Colonic mucosa (tissue), 4 donors: ENCODE measurements at places on chromosomes 16 and 17.

DNA sequence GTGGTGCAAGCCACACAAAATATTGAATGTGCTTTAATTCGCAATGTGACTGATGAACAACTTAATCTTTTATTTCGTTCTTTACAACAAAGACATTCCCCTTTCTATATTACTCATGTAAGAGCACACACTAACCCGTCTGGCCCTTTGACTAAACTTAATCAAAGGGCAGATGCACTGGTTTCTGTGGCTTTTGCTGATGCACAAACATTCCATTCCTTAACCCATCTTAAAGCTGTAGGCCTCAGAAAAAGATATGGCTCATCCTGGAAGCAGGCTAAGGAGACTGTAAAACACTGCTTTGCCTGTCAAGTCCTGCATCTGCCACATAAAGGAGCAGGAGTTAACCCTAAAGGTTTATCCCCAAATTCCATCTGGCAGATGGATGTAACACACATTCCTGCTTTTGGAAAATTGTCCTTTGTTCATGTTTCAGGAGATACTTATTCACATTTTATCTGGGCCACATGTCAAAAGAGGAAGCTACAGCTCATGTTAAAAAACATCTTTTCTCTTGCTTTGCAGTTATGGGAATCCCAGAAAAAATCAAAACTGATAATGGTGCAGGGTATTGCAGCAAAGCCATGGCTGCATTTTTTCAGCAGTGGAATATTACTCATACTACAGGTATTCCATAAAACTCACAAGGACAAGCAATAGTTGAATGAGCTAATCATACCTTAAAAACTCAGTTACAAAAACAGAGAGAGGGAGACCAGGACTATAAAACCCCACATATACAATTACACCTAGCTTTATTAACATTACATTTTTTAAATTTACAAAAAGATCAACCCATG, 137.2 kb downstream of the AHSP start:
- no peak for DNase-seq
- no peaks in the 10 kb centered on the region for H3K27me3 ChIP-seq
- H3K27ac ChIP-seq: no peak overlapping the region
- no peaks in the 10 kb centered on the region for H3K36me3 ChIP-seq

- H3K27me3 ChIP-seq: no peaks in the 10 kb centered on the region
- peak overlapping the region; percentile 52 for H3K4me3 ChIP-seq
- peak; percentile 75 for DNase-seq
- peak overlapping the region; percentile 57 for H3K27ac ChIP-seq
- H3K36me3 ChIP-seq: no peaks in the 10 kb centered on the region
Measured at GRCh38 chr17:1203111-1203966, 23.6 kb upstream of the ABR start.

GRCh38 chr17:56570199-56570598, 23.3 kb upstream of the NOG start:
- H3K27ac ChIP-seq: no peak overlapping the region
- H3K4me1 ChIP-seq: no peaks in the 10 kb centered on the region
- no peaks in the 10 kb centered on the region for H3K36me3 ChIP-seq

DNA sequence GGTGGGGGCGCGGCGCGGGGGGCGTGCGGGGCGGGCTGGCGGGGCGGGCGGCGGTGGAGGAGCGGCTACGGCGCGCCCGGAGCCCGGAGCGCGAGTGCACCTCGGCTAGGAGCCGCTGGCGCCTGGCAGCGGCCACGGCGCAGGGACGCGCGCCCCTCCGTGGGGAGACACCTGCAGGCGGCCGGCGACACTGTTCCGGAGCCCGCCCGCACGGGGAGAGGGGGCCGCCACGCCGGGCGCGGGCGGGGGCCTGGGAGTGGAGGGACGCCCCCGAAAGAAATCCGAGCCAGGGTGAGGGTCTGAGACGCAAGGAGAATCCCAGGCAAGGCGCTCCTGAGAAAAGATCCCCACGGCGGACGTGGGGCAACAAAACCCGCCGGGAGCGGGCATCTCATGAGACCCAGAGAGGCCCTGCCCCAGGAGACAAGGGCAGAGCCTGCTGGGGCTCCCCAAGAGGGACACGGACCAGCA, at the start of gene GSG1L:
TSS of gene GSG1L (minus strand) at position 124 of the 471 bp plus-strand sequence. CDS start 290 bp downstream, outside the sequence.
- peaks cover 26% of the 10 kb centered on the region for H3K27me3 ChIP-seq
- H3K4me3 ChIP-seq: peak within 1 kb of the TSS; percentile 7
- H3K27ac ChIP-seq: no peak within 1 kb of the TSS
- H3K36me3 ChIP-seq: no peaks in the 10 kb centered on the region
- no peak for DNase-seq
- H3K4me1 ChIP-seq: no peaks in the 10 kb centered on the region

DNA sequence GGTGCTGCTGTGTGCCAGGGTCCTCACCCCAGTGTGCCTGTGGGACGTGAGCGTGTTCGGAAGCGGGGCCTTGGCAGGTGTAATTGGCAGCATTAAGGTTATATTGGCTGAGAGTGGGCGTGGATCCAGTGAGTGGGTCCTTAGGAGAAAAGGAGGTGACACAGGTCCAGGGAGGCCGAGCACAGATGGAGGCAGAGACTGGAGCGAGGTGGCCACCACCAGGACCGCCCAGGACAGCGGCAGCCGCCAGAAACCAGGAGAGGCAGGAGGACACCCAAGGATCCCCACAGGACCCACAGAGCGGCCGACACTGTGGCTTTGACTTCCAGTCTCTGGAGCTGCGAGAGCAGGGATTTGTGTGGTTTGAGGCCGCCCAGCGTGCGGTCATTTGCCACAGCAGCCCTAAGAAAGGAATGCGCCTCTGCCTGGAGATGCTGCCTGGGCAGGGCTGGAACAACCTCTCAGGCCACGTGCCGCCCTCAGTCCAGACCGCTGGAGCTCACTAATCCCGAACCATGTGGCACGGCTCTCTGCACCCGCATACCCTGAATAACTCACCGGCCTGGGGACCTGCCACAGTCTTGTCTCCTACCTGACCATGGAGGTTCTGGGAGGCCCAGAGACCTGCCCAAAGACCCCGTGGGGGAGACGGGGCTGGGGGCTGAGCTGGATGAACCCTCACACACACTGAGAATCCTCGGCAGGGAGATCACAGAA, 45.4 kb downstream of the SOX8 start:
- H3K27me3 ChIP-seq: no peaks in the 10 kb centered on the region
- H3K4me1 ChIP-seq: no peaks in the 10 kb centered on the region
- no peak overlapping the region for H3K27ac ChIP-seq
- H3K4me3 ChIP-seq: no peak overlapping the region
- H3K36me3 ChIP-seq: no peaks in the 10 kb centered on the region

- H3K27me3 ChIP-seq: no peaks in the 10 kb centered on the region
- DNase-seq: peak; percentile 61
- H3K4me1 ChIP-seq: peaks cover 5% of the 10 kb centered on the region
- H3K27ac ChIP-seq: peak overlapping the region; percentile 67
- H3K36me3 ChIP-seq: no peaks in the 10 kb centered on the region
Measured at GRCh38 chr17:29835435-29836351, 94.3 kb downstream of the SSH2 start.

- H3K27ac ChIP-seq: no peak overlapping the region
- no peak overlapping the region for H3K4me3 ChIP-seq
- H3K4me1 ChIP-seq: no peaks in the 10 kb centered on the region
- DNase-seq: no peak
- no peaks in the 10 kb centered on the region for H3K36me3 ChIP-seq
Measured at GRCh38 chr17:76199469-76199868, 40.8 kb downstream of the RNF157 start.

GRCh38 chr16:4663465-4663776, 29.9 kb upstream of the NUDT16L1 start:
- peak overlapping the region; percentile 62 for H3K27ac ChIP-seq
- DNase-seq: no peak
- peaks cover 23% of the 10 kb centered on the region for H3K4me1 ChIP-seq
- no peak overlapping the region for H3K4me3 ChIP-seq
- no peaks in the 10 kb centered on the region for H3K27me3 ChIP-seq

DNA sequence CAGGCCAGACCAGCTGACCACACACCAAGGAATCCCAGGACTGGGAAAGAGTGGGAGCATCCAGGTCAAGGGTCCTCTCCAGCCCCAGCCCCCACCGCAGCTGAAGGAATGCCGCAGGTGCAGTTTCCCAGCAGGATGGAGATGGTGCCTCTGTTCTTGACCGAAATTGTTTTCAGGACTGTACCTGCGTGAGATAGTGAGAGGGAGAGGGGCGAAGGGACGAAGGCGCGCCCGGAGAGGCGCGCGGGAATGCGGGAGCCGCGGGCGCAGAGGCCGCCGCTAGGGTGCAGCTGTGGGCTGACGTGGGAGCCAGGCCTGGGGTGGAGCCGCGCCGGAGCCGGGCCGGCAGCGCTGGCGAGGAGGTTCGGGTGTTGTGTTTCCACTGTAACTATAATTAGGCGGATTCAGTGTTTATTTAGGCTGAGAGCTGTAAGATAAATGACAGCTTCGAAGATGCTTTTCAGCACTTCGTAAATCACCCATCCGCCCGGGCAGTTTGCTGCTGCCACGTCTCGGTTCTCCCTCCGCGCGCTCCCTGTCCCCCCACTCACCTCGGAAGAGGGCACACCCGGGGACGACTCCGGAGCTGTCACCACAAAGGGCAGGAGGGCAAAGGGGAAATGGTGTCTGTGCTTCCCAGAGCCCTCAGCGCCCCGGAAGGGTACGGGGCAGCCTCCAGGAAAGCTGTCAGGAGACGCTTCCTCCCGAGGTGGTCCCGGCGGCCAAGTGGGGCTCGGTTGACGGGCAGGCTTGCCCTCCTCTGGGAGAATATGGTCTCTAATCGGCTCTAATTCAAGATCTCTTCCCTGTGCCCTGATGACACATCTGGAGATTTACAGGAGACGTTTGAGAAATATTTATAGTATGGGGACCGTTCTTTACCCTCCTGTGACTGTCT, 38.2 kb downstream of the HOXB1 start:
- peak; percentile 79 for DNase-seq
- H3K36me3 ChIP-seq: no peaks in the 10 kb centered on the region
- peak overlapping the region; percentile 26 for H3K4me3 ChIP-seq
- no peaks in the 10 kb centered on the region for H3K27me3 ChIP-seq

GRCh38 chr16:583815-584591, 5.9 kb upstream of the RAB40C start:
- no peaks in the 10 kb centered on the region for H3K4me1 ChIP-seq
- no peak for DNase-seq
- H3K36me3 ChIP-seq: no peaks in the 10 kb centered on the region
- H3K4me3 ChIP-seq: no peak overlapping the region

GRCh38 chr16:56506941-56507340, 12.9 kb downstream of the BBS2 start:
- no peak for DNase-seq
- no peaks in the 10 kb centered on the region for H3K36me3 ChIP-seq
- H3K27ac ChIP-seq: no peak overlapping the region

DNA sequence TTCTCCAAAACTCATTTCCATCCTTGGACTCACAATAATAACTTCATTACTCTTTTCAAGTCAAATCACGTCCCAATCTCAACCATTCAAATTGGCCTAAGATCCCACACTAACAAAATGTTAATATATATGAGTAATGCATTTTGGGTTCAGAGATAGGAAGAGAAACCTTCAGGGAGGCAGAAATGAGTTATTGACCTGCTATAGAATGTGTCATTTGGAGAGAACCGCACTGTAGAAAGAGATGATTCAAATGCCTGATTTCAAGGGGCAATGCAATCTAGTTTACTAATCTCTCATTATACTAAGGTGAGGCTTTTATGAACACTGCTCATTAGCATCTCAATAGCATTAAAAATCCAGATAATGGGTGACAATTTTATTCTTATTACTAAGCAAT, 1595.0 kb upstream of the GOT2 start:
- no peak overlapping the region for H3K4me3 ChIP-seq
- DNase-seq: no peak
- no peaks in the 10 kb centered on the region for H3K4me1 ChIP-seq
- no peaks in the 10 kb centered on the region for H3K27me3 ChIP-seq
- H3K27ac ChIP-seq: no peak overlapping the region
- no peaks in the 10 kb centered on the region for H3K36me3 ChIP-seq

- no peaks in the 10 kb centered on the region for H3K36me3 ChIP-seq
- DNase-seq: no peak
- no peak overlapping the region for H3K27ac ChIP-seq
- no peaks in the 10 kb centered on the region for H3K27me3 ChIP-seq
Measured at GRCh38 chr17:75632428-75632827, 806 bp upstream of the SMIM5 start.

- H3K4me1 ChIP-seq: no peaks in the 10 kb centered on the region
- no peak overlapping the region for H3K27ac ChIP-seq
- no peak overlapping the region for H3K4me3 ChIP-seq
- DNase-seq: no peak
- H3K36me3 ChIP-seq: no peaks in the 10 kb centered on the region
Measured at GRCh38 chr17:68559316-68559715, 41.9 kb downstream of the FAM20A start.

DNA sequence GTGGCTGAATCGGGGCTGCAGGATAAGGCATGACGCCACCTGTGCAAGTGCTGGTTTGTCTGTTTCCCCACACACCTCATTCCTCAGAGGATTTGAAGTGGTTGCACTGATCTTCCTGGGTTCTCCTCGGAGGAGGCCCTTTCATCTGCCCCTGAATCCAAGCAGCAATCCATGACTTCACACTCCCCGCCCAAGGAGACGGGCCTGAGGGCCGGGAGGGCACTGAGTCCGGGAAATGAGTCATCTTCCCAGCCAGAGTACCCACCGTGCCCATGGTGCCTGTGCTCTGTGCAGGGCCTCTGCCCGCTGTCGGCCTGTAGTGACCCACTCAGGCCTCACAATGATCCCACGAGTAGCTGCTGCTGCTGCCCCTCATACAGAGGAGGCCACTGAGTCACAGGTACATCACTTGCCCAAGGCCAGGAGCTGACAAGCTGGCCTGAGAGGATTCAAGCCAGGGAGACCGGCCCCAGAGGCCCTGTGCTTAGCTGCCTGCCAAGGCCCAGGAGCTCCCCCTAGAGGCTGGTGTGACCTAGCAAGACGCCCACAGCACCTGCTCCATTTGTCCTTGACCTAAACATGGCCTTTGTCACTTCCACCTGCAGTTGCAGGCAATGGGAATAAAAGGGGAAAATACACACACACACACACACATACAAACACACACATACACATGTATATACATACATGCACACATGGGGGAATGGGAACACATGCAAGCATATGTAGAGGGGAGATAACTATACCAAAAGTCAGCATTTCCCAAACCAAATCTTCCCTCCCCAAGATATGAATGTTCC, 240.0 kb downstream of the C16orf95 start:
- H3K4me1 ChIP-seq: no peaks in the 10 kb centered on the region
- H3K27ac ChIP-seq: no peak overlapping the region
- H3K4me3 ChIP-seq: no peak overlapping the region
- DNase-seq: peak; percentile 58
- no peaks in the 10 kb centered on the region for H3K36me3 ChIP-seq

DNA sequence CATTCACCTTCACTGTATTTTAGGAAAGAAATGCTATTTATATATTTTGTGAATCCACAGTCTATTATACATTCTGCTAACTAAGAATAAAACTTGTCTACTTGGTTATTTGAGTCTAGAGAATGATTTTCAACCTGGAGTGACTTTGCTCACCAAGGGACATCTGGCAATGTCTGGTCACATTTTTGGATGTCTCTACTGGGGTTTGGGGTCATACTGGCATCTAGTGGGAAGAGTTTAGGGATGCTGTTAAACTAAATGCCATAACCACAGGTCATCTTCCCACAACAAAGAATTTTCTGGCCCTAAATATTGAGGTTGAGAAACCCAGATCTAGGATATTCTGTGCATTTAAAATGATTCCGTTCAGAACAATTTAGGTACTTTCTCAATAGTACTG, 26.0 kb downstream of the KCNJ16 start:
- H3K27me3 ChIP-seq: no peaks in the 10 kb centered on the region
- no peak overlapping the region for H3K27ac ChIP-seq
- no peaks in the 10 kb centered on the region for H3K36me3 ChIP-seq
- no peaks in the 10 kb centered on the region for H3K4me1 ChIP-seq
